ENCODE measurements at places on chromosomes 12 and 14. TPM values are rescaled to one million over a fixed set of nuclear protein-coding genes. Genes with fewer than 3 reads are reported as not detected.
A peak's percentile ranks its signal among the peaks of the same experiment; 100 is the strongest.

- DNase-seq = no peak
These were observed 318.7 kb downstream of the TMEM121 start for GRCh38 chr14:105844810-105845724.

DNA sequence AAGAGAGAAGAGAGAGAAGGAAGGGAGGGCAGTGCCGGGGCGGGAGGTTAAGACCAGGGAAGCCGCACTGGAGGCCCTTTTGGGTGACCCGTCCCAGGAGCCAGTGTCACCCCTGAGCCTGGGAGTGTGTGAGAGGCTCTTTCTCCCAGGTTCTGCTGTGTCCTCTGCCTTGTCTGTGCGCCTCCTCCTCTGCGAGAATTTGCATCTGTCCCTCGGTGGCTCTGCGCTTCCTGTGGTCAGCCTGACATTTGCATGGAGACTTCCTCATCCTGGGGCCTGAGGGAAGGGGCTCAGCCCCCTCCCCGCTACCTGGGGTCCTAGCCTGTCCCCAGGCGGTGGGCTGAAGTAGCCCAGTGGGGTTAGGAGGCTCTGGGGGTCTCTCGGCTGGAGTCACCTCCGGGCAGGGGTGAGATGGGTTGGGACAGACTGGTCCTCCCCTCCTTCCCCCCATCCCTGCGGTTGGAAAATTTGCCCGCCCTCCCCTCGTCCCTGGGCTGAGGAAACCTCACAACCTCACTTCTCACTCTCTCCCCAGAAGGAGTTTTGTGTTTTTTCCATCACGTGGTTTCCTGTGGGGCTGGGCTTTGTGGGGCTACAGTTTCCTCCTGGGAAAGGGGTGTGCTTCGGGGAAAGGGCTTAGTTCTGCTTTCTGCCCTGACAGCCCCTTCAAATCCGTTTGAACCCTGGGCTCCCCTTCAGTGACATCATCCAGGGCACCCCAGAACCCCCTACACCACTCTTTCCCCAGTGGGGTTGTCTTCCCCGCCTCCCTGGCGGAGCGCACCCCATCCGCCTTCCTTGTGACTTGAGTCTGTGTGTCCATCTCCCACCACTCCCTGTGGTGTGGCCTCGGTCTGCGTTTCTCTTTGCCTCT lies 2.5 kb downstream of the PTPN6 start:
- peak; percentile 87 for DNase-seq

- DNase-seq = no peak
These were observed 35.5 kb upstream of the CSRP2 start for GRCh38 chr12:76914102-76914859.

Gene MYO1H
- not detected for polyA plus RNA-seq

Gene FAM90A1
- 0.09 TPM for polyA plus RNA-seq

GRCh38 chr12:83826112-83826511 lies 1086.5 kb downstream of the SLC6A15 start:
- no peak for DNase-seq

GRCh38 chr14:98721061-98721460 lies 550.9 kb downstream of the BCL11B start:
- no peak for DNase-seq

DNA sequence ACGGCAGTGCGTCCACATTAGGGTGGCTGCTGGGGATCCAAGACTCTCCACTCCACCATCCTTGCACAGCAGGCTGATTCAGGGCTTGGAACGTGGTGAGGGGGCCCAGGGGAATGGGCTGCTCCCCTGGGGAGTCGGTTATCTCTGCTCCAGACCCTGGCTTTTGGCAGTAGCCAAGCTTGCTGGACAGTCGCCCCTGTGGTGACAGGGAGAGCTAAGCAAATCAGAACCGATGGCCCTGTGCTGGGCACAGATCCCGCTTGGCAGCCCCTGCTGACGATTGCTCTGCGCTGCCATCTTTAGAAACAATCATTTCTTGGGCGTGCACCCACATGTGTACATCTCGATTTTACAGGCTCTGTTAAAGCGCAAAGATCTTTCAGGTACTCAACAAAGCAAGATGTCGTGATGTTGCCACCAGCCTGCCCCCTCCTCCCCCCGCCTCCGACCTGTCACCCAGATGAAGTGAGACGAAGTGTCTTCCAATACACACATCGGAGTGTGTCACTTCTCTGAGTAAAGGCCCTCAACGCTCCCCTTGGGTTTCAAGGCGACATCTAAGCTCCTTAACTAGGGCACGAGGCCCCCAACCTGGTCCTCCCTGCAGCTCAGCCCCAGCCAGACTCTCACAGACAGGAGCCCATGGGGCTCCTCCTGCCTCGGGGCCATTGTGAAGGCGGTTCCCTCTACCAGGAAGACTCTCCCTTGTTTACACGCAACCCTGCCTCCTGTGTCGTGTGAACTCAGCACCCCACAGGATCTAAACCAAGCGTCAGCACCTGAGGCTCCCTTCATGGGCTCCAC lies 55.6 kb downstream of the PITPNM2 start:
- DNase-seq = no peak

DNA sequence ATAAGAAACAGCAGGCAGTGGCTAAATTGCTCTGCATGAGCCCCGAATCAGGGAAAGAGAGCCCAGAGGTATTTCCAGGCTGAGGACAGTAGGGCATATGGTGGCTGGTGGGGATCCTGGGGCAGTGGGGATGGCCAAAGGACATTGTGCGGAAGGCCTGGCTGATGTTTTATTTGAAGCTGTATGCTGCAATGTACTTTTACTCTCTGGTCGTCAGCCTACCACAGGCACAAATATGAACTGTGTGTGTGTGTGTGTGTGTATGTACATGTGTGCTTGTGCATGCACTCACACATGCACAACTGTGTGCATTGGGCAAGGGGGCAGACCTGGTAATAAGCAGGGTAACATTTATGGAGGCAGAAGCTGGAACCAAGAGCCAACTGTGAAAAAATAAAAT lies 74.7 kb upstream of the GZMB start:
- DNase-seq = no peak

GRCh38 chr12:49346659-49347310 lies at the start of gene DNAJC22:
TSS of gene DNAJC22 (plus strand) at chr12:49346888. CDS start at chr12:49348873, 1,985 bp downstream.
- DNase-seq = no peak

Gene DIO3
- polyA plus RNA-seq = not detected

DNA sequence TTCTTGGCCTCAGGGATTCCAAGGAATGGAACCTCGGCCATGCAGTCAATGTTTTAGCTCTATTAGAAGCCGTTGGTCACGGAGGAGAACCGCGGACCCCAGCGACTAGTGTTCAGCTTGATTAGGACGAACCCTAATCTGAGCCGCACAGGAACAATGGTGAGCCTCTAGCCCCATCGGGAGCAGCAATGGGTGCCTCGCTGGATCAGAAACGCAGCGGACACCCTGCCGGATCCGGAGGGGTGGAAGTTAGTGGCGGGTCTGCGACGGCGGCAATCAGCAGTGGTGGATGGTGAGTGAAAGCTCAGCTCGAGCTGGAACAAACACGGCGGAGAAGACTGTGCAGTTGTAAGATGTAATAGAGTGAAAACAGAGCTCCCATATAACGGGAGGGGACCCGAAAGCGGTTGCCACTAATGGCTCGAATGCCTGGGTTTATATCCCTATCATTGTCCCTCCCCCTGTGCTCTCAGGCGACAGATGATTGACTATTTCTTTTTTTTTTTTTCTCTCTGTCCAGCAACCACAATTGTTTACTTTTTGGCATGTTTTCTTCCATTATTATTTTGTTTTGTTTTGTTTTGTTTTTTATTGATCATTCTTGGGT lies 127.7 kb downstream of the ZNF664 start:
- no peak for DNase-seq

GRCh38 chr12:51822261-51822616 lies 26.3 kb downstream of the FIGNL2 start:
- no peak for DNase-seq

- no peak for DNase-seq
These were observed 28.8 kb downstream of the TIMELESS start for GRCh38 chr12:56420411-56420810.

GRCh38 chr12:43636725-43637463 lies 84.9 kb upstream of the ADAMTS20 start:
- no peak for DNase-seq

DNA sequence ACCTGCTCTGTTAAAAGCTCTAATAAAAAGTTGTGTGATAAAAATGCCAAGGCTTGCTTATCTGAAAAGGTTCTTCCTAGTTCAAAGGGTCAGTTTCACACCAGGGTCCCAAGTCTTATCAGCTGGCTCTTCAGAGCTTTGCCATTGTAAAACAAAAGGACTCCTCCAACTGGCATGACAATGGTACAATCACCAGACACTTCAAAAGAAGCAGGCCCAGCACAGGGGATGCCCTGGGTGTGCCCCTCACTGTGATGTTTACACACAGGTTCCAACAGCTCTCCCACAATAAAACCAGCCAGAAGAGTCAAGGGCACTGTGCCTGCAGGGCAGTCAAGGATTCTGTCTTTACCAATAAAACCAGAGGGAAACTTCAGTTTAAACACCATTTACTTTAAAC lies 78.7 kb downstream of the PRICKLE1 start:
- no peak for DNase-seq

GRCh38 chr12:109890620-109891170 lies 9.4 kb upstream of the TCHP start:
- DNase-seq = no peak

DNA sequence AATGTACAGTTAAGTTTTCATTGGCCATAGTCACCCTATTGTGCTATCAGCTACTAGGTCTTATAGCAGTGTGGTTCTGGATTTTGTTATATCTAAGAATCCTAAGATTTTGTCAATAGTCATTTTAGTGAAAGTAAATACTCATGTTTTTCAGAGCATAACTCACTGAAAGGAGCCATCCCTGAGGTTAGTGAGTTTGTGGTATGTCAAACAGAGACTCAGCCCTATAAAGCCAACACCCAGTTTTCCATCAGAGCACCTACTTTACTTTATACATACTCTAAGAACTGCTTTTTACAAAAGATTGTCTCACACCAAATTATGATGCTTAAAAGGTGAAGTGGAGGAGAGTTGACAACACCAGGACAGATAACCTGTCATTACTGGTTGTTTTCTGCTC lies 686.3 kb upstream of the LRFN5 start:
- no peak for DNase-seq

Gene GALNT8
- 0.25 TPM for polyA plus RNA-seq

DNA sequence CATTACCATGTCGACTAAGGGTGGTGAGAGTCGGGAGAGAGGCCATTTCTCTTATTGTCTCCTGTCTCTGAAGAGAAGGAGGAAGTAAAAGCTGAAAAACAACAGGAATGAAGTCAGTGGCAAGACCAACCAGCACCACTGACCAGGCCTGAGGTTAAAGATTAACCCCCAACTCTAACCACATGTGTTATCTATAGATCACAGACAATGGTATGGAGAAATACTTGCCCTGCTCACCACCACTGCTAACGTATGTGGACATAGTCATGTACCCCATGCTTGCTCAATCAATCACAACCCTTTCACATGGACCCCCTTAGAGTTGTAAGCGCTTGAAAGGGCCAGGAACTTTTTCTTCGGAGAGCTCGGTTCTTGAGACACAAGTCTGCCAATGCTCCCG lies 690.9 kb upstream of the LMO3 start:
- DNase-seq = no peak

GRCh38 chr14:36524874-36525745 lies 5.1 kb upstream of the NKX2-1 start:
- no peak for DNase-seq

GRCh38 chr14:102071283-102071998 lies 15.4 kb downstream of the HSP90AA1 start:
- DNase-seq = no peak

Gene SYNE3
- 1.0 TPM for polyA plus RNA-seq

Gene EFCAB11
- polyA plus RNA-seq = 6.1 TPM

Gene RHEBL1
- polyA plus RNA-seq = 22.5 TPM

DNA sequence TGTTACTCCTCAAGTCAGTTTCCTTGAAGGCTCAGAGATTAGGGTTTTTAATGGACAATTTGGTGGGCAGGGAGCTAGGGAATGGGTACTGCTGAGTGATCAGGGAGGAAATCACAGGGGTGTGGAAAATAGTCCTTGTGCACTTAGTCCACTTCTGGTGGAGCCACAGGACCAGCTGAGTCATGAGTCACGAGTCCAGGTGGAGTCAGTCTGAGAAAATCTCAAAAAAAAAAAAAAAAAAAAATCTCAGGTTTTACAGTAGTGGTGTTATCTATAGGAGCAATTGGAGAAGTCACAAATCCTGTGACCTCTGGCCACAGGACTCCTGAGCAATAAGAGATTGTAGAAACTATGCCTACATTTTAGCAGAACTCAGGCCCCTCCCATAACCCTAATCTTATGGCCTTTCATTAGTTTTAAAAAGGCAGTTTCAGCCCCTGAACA lies 28.2 kb upstream of the AMN1 start:
- DNase-seq = no peak

DNA sequence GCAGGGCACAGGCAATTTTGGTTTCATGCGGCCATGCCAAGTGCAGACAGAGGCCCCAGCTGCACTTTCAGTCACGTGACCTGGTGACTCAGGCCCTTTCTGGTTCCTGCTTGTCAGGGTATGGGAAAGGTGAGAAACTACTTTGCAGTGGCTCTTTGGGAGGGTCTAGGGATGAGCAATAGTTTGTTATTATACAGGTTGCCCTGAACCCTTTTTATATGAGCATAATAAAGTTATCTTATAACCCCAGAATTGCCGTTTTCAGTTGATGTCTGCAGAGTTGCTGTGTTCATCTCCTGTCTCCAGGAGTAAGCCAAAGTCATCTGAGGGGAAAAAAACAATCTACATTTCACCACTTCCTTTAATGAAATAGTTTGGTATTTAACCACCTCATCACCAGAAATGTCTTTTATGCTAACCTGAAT lies 30.9 kb upstream of the EMP1 start:
- DNase-seq = peak; percentile 24

Measured in immature natural killer cell (primary cell).